Vagina (tissue), 2 donors: ENCODE measurements at places on chromosomes 12 and 14.

DNA sequence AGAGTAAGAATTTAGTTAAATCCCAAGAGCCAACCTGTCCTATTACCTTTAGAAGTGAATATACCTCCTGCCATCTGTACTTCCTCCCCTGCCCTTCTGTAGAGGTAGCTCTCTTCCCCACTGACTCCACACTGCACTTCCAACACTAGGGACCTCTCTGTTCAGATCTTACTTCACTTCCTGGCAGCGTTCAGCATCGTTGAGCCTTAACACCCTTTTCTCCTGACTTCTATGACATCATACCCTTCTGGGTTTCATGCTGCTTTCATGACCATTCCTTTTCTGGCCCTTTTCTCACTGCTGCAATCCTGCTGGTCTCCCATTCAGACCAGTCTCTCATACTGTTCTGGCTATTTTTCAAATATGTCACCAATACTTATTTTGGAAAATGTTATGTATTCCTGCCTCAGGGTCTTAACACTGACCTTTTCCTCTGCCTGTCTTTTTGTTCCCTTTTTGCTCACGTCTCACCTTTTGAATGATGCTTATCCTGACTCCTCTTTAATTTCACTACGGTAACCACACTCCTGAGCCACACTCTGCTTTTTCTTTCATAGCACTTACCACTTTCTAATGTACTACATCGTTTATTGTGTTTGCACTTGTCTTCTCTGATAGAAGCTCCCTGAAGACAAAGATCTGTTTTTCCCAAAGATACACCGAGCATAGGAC lies 67.6 kb downstream of the PLEKHA5 start:
- no peak for DNase-seq

DNA sequence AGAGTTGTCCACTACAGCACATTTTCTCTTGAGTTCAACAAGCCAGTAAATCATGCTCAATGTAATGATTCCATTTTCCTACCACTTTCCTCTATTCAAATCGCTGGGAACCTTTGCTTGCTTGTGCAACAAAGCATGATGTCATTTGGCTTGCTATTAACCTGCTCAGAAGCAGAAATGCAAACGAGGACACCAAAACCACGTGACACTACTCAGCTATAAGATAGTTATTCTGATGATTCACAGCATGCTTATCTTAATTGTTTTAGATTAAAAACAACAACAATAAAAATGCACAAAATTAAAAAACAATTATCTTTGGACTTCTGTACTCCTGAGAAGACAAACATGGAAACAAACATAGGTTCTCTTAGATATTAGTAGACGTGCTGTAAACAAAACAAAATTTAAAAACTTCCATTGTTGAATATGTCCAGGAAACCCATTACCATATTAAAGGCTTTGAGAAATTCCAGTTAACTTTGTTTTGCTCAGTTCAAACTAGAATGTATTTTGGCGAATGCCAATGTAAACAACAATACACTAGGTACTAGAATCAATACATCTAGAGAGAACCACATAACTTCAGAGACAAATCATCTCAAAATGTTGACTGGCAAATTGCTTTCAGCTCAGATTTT lies 77.5 kb upstream of the KRAS start:
- no peak for DNase-seq

GRCh38 chr12:3295646-3296408 lies 195.2 kb upstream of the PRMT8 start:
- no peak for DNase-seq

- DNase-seq = no peak
Measured at GRCh38 chr12:10567813-10568212, 45.6 kb downstream of the MAGOHB start.

DNA sequence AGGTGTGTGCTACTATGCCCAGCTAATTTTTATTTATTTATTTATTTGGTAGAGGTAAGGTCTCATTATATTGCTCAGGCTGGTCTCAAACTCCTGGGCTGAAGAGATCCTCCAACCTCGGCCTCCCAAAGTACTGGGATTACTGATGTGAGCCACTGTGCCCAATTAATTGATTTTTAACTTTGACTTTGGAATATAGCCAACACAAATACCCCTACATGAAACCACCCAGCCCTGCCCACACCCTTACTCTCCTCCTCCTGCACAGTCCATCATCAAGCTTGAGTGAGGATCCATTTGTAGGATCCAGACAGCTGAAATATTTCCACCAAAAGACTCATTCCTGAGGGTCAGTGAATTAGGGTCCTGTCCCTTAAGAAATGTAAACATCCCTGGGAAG lies 3.3 kb upstream of the TEAD4 start:
- no peak for DNase-seq

DNA sequence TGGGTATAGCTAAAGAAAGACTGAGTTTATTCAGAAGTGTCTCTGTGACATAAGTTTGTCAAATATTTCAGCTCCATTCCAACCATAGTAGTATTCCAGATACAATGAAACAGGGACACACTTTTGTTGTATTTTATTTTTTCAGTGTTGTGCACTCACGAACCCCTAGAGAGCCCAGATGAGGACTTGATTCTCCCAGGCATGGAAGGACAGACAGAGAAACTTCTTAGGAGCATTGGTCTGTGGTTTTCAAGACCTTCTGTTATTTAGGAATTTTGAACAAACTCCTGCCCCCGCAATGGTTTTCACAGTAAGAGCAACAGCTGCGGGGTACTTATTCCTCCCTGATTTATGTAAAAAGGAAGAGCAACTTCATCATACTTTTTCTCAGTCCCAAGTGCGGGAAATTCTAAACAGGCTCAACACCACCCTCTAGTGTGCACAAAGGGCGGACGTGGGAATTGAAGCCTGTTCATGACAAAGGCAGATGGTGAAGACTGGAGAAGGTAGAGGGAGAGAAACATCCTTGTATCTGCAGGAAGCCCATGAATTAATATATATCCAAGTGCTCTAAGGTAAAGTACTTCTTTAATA lies 147.6 kb downstream of the PAH start:
- no peak for DNase-seq

DNA sequence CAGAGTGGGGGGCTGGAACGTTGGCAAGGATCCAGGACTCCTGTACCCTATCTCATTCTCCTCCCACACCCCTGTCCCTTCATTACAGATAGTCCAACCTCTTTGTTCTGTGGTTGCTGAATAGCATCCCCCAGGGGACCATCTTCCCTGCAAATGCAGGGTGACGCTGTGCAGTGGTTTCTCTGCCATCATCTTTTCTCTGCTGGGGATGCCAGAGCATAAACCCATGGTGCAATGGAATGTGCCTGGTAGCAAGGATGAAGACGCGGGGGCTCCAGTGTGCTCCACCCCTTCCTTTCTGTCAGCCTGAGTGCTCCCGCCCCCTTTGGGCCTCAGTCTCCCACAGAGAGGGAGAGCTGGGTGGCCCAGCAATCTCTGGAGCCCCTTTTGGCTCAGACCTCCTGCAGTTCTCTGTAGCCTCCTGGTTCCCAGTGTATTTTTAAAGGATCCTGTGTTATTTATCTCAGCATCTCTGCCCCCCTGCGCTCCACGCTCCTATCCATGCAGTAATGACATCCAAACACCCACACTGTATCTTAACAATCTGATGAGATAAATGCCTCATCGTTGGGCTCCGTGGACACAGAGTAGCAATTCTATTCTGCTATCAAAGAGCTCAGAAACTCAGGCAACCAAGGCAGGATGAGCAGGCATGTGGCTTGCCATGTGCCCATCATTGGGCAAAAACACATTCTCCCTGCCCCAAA lies 212.8 kb downstream of the CACNA1C start:
- no peak for DNase-seq

GRCh38 chr12:28313631-28314030 lies 123.4 kb downstream of the CCDC91 start:
- no peak for DNase-seq

DNA sequence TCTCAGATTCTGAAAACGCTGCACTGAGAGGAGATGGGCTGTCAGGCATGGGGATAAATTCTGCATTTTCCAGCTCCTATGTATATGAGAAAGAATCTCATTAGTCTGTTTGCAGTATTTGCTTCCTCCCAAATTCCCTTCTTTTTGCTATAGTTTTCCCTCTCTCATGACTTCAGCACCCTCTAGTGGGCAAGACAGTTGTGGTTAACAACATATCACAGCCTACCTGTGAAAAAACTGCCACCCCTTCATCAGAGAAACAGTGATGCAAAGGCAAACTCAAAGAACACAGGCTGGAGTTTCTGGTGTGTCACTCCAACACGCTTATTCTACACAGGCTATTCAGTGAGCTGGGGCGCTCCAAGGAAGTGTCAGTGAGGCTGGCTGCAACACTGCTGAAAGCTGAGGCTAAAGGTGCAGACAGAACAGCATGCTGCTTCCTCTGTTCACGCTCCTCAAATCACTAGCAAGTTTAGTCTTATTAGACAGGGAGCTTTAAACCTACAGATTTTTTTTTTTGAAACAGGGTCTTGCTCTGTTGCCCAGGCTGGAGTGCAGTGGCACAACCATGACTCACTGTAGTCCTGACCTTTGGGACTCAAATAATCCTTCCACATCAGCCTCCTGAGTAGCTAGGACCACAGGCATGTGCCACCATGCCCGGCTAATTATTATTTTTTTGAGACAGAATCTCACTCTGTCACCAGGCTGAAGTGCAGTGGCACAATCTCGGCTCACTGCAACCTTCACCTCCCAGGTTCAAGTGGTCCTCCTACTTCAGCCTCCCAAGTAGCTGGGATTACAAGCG lies 19.3 kb downstream of the ZC2HC1C start:
- DNase-seq = no peak

GRCh38 chr12:3632754-3633153 lies 120.2 kb downstream of the CRACR2A start:
- no peak for DNase-seq

DNA sequence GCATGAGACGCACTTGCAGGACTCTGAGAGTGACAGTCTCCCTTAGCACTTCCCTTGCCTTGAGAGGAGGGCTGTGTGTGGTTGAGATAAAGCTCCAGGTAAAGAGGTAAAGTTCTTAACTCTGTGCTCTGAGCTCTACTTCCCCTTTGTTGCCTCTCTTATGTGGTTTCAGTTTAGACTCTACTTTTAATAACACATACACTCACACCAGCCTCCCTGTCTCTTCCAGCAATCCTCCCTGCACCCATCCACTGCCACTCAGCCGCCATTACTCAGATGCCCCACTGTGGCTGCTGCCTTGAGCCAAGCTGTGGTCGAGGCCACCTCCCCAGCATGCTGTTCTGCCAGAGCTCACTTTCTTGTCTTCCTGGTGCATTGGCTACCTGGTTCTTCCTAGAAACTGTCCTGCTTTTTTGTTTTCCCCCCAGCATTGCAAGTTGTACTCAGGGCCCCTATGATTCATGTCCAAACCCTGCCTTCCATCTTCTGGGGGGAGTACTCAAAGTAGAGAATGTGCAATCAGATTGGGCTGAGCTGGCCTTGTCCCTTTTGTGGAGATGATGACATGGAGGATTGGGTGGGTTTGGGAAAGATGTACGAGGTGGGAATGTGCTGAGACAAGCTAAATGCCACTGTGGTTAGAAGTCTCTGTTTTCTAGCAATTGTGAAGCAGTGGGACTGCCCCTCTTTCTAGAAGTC lies 115.5 kb upstream of the PARP11 start:
- no peak for DNase-seq

DNA sequence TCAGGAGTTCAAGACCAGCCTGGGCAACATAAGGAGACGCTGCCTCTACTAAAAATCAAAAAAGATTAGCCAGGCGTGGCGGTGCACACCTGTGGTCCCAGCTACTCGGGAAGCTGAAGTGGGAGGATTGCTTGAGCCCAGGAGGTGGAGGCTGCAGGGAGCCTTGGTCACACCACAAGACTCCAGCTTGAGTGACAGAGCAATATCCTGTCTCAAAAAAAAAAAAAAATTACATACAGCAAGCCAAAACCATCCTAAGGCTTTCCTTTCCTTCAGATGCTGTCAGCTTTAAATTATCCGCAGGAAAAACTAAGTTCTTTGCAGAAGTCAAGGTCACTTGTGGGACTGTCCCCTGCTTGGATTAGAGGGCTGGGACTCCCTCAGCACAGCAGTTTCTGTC lies 1.3 kb downstream of the CS start:
- DNase-seq = no peak

DNA sequence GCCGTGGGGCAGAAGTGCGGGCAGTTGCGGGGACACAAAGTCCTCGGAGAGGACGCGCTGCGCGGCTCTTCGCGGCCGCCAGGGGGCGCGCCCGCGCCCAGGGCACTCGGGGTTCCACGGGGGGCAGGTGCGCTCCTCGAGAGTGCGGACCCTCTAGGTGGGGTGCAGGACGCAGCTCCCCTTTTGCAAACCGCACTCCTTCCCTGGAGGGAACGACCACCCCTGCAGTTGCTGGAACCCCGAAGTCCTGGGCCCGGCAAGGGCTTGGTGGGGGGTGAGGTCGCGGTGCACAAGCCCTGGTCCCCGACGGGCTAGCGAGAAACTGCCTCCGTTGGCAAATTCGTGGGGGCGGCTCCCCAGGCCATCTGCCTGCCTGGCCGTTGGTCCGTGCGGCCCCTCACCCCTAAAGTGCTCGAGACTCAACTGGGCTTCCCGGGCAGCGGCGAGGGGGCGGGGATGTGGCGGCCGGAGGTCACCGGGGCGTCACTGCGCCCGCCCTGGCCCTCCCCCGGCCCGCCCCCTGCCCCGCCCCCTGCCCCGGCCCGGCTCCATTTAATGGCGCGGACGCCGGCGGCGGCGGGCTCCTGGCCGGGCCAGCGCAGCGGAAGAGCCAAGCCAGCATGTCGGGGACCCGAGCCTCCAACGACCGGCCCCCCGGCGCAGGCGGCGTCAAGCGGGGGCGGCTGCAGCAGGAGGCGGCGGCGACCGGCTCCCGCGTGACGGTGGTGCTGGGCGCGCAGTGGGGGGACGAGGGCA lies at the start of gene ADSS1:
TSS of gene ADSS1 (plus strand) at position 579 of the 756 bp plus-strand sequence. CDS start at position 621, 42 bp downstream.
- no peak for DNase-seq

DNA sequence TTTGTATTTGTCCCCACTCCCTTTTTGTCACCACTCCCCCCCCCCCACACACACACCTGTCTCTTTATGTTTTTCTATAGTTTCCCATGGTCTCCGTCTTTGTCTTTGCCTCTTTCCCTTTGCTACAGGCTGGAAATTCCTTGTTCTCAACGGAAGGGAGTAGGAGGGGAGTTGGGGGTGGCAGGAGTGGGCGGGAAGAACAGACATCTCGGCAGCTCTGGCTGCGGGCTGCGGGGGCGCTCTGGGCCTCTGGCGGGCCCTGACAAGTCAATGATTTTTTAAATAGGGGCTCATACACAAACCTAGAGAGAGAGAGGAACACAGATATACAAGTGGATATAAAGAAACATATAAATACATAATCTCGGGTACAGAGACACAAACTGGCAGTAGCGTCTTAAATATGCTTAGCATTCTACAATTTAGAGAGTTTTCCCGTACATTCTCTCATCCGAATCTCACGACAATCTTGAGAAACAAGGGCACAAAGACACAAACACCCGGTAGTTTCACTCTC lies 2.4 kb upstream of the NAB2 start:
- no peak for DNase-seq

GRCh38 chr12:49689785-49690184 lies 17.4 kb downstream of the FMNL3 start:
- no peak for DNase-seq

- DNase-seq = peak; percentile 61
Measured at GRCh38 chr14:23102801-23103200, 2.0 kb downstream of the CIROP start.

DNA sequence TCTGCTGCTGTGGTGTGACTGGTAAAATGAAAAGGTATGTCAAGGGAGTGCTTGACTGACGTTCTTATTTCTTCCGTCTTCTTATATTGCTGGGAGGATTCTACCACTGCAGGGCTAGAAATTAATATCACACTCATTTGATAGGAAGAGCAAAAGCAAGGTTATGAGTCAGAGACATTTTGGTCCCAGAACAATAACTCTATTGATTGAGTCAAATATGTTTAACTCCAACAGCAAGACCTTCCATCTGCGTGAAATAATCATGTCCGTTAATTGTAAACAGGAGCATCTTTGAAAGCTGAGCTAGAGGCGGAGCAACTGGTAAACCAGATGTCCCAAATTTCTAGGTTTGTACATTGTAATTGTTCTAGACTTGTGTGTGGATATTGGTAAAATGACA lies 1293.6 kb downstream of the AACS start:
- no peak for DNase-seq
